CD4-positive, alpha-beta T cell treated with Interleukin-10 for 1 hour (primary cell): ENCODE measurements at places on chromosomes 16 and 17.
A peak's percentile ranks its signal among the peaks of the same experiment; 100 is the strongest.

GRCh38 chr17:45775148-45775547 lies 9.0 kb upstream of the CRHR1 start:
- DNase-seq, result no peak

DNA sequence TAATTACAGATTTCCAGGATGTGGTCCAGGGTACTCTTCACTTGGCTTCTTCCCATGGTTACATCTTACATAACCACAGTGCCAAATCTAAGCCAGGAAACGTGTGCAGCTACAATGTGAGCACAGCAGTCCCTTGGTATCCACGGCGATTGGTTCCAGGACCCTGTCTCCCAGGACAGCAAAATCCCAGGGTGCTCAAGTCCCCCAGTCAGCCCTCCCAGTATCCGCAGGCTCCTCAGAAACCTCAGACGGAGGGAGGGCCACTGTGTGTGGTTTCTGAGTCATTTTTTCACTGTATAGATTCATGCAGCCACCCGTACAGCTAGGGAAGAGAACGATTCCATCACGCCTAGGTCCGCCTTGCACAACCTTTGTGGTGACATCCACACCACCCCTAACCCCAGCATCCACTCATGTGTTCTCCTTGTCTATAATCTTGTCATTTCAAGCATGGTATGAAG lies 11.1 kb upstream of the ATP2C2 start:
- DNase-seq, result no peak

GRCh38 chr17:62625870-62626200 lies 1.6 kb upstream of the MRC2 start:
- DNase-seq, result no peak

- no peak for DNase-seq
Measured at GRCh38 chr16:87060034-87060986, 256.9 kb downstream of the C16orf95 start.

DNA sequence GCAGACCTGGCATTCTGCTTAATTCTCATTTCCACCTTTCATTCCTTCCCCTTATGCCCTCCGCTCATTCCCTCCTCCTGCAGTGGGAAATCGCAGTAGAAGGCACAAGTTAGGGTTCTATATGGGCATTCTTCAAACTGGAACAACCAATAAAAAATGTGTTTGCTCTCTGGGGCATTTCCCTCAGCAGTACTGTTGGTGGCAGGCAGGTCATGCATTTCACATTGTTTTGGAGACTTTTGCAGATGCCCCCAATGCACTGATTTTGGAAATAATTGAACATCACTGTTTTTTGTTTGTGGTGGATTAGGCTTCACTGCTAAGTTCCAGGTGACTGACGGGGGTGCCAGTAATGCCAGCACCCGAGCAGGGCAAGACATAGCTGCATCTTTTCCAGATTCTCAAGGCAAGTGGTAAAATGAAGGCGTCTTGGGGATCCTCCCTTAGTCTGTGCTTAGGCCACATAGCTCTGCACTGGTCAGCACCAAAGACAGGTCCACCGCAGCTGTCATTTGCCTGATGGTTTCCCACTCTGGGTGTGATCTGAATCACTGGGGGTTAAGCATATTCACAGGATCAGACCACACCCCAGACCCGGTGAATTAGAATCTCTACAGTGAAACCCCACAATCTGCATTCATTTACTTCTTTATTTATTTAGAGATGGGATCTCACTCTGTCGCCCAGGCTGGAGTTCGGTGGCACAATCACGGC lies 304.5 kb downstream of the CPPED1 start:
- no peak for DNase-seq

DNA sequence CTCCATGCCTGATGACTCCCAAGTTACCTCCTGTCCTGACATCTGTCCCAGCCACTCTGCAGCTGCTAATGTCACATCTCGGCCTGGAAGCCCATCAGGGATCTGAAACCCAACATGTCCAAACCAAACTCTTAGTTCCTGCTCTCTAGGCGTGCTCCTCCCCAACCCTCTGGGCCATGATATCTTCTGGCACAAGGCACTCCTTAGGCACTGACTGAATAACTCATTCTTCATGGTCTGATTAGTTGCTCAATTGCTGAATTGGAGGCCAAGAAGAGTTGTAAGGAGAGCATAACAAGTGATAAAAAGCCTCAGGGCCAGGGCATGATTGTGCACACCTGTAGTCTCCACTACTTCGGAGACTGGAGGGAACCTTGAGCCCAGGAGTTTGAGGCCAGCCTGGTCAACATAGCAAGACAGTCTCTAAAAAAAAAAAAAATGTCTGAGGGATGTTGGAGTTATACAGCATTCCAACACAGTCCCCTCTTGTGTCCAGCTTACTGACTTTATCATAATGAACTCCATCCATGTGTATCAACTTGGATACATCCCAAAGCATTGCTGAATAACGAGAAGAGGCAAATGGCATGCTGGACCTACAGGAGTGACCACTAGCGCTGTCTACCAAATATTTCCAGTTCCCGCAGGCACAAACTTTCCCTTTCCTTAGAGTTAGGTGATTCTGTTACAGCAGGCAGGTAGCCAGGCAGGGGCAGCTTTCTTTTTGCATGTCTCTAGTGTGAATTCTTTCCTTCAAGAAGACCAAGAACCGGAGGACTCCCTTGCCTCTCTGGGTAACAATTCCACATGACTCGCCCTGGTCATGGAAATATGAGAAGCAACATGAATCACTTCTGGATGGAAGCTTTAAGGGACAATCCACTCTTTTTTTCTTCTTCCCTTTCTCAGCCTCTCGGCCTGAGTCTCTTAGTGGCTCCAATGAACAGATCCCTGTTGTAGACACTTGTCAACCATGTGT lies 18.1 kb upstream of the SHCBP1 start:
- DNase-seq, result no peak

DNA sequence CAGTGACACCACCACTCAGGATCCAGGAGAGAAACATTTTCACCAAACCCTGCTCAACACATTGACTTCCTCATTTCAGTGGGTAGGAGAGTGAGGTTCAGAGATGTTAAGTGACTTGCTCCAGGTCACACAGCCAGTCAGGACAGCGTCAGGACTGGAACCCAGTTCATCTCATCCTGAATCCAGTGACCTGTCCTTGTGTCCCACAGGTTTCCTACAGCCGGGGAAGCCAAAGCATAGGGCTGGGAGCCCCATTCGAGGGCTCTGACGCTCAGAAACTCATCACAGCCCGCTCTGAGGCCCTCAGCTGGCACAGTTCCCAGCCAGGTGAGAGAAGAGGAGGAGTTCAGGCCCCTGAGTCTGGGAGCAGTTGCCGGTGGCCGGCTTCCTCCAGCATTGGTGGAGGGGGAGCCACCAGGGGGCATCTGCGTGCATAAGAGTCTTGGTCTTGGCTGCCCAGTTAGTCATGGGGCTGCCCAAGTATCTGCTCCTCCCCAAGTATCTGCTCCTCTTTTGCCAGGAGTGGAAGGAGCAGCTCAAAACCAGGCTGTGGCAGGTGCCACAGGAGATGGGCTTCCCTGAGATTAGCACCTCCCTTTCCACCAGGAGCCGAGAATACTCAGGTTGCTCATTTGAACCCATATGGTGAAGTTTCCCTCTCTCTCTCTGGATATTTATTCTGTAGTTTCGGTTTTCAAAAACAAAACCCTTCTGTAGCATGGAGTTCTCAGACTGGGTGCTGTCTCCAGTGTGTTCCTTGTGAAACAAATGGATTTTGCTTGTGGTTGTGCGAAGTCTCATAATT lies 56.0 kb downstream of the TNFRSF13B start:
- peak; percentile 13 for DNase-seq

GRCh38 chr16:31440516-31441184 lies 1.9 kb downstream of the ZNF843 start:
- DNase-seq, result no peak
